ENCODE measurements at places on chromosomes 4 and X.

GRCh38 chrX:16981980-16982379 is 35.5 kb downstream of the REPS2 start:
- no peak for DNase-seq

DNA sequence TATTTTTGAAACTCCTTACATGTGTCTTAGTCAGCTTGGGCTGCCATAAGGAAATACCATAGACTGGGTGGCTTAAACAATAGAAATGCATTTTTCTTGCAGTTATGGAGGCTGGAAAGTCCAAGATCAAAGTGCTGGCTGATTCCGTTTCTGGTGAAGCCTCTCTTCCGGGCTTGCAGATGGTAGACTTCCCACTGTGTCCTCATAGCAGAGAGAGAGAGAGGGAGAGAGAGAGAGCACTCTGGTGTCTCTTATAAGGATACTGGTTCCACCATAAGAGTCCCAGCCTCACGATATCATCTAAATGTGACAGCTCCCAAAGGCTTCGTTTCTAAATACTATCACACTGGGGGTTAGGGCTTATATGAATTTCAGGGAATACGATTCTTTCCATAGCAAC is 39.7 kb downstream of the ENPEP start:
- DNase-seq: no peak

DNA sequence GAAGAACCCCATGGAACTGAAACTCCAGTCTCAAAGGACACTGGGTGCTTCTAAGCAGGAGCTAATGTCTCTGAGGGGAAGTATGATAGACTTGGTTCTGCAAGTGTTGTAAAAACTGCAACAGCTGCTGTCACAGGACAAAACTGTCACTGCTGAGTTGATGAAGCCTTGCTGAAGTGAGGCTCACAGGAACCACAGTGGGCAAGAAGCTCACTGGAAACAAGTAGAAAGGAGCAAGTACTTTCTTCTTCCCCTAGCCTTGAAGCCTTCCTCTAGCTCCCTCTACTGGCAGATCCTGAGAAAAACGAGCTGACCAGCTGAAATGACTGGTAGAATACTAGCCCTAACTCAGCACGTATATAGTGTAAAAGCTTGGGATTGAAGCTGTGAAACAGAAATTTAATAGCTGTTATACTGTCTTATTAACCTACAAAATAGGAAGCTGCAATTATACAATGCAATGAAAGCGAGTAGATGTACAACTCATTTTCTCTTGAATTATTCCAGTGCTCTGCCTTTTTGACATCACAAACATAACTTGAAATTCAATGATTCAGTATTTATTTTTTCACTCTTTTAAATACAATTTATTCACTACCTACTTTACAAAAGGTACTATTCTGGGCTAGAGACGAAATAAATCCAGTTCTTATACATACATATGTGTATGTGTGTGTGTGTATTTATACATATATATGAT is 91.4 kb downstream of the GABRB1 start:
- no peak for DNase-seq

- no peak for DNase-seq
Measured at GRCh38 chr4:73129319-73129718, 59.8 kb upstream of the COX18 start.

DNA sequence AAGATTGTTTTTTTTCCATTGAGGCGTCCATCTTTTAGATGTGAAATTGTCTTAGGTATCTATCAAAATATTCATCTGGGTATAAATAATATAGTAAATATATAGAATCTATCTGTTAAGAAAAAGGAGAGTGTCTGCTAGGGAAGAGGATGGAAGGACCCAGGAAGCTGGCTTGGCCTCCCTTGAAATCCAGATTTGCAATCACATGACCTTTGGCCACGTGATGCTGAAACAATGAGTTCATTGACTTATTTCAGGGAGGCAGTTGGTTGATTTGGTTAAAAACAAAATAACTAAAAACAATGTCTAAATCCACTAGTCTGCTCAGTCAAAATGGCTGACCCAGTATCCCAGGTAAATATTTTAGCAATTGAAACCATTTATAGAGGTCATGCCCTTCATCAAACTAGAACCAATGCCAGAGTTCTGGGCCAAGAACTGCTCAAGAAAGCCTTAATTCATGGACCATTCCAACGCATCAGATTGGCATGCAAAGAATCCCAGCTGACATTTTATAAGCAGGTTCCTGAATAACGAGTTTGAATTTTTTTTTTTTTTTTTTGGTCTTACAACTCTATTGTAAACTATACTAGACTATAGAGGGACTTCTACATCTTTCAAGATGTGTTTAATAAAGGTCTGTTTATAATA is 172.7 kb downstream of the MID1 start:
- DNase-seq: no peak

GRCh38 chrX:137424679-137425078 is 141.2 kb upstream of the ZIC3 start:
- no peak for DNase-seq

DNA sequence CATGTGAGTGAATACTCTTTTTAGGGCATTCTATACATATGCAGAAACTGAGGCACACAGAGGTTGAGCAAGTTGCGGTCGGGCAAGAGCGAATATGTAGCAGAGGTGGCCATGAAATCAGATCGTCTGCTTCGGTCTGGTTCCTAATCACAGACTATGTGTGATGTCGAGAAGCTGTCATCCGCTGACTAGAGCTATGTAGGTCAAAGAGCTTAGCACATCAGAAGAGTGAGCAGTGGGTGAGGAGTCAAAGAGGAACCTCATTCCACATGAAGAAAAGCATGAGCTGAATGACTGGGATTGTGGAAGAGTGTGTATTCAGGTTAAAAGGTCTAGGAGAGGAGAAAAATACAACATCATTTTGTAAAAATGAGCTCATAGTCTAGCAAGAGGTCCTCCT is 19.0 kb downstream of the GAB3 start:
- no peak for DNase-seq

DNA sequence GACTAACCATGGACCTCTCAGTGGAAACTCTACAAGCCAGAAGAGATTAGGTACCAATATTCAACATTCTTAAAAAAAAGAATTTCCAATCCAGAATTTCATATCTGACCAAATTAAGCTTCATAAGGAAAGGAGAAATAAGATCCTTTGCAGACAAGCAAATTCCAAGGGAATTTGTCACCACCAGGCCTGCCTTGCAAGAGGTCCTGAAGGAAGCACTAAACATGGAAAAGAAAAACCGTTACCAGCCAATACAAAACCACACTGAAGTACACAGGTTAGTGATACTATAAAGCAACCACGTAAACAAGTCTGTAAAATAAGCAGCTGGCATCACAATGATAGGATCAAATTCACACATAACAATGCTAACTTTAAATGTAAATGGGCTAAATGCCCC is 156.6 kb downstream of the FAM13A start:
- DNase-seq: no peak

DNA sequence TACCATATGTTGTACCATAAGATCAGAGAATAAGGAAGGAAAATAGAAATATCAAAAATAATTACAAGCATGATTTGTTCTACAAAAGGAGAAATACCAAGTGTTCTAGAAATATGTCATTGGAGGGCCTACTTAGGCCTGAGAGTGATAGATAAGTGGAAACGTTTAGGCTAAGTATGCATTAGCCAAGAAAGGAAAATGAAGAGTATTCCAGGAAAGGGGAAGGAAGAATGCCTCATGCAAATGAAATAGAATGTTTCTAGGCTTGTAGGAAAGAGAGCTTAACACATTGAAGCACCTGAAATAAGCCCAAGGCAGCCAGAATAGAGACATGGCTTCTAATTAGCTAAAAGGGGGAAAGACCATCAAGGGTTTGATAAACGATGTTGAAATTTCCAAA is 595.7 kb upstream of the ATOH1 start:
- DNase-seq: no peak

DNA sequence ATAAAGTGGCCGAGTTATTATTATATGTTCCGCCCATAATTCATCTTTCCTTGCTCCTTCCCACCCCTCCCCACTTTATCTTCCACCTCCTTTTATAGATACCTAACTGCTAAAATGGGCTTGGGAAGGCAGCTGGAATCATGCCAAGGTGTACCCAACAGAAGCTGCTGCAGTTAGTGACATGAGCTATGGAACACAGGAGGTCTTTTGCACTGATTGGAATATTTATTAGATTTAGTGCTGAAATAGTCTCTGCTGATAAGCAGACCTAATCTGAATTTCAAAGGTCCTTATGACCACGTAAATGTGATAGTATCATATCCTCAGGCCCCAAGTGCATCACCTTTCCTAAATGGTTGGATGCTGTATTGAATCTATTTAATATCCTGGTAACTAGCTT is 64.9 kb downstream of the HMGB2 start:
- no peak for DNase-seq

DNA sequence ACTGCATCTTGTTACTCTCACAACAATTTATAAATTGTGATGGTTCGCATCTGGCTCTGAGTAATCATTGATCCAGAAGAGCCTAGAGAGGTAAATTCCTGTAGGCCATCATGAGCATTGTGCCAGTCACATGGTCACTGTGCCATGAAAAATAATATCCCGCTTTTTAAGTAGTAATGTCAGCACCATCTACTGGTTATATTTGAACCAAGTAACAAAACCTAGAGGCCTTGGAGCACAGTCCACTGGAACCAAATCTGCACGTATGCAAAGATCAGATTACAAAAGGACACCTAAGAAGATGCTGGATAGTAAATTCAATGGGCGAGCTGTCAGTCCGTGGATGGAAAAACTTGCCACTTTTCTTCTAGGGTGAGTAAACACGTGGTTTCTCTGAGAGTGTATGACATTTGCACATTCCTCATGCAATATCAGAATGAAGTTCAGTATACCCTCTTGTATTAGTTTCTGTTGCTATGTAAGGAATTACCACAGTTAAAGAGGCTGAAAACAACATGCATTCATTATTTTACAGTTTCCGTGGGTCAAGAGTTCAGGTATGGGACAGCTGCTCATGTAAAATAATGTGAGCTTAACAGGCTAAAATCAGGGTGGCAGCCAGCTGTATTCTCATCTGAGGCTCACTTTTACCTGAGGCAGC is 26.8 kb downstream of the FAM114A1 start:
- DNase-seq: no peak
